ENCODE measurements at places on chromosomes 13 and 19.
A peak's percentile ranks its signal among the peaks of the same experiment; 100 is the strongest.

DNA sequence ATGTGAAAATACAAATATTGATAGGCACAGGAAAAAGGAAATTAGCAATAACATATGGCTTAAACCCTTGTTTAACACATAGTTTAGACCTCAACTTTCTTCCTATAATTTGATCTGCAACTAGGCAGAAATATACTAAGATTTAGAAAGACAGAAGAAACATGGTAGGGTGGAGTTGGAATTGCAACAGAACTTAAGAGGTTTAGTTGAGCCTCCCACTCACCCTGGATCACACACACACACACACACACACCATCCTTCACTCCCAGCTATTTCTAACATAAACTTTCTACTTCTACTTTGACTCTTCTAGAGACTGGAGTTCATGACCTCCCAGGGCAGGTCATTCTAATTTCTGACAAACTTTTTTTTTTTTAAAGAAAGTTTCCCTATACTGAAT is 47.4 kb downstream of the FLT3 start:
- no peaks in the 10 kb centered on the region for H3K36me3 ChIP-seq
- H3K4me1 ChIP-seq: no peaks in the 10 kb centered on the region
- H3K4me3 ChIP-seq: no peak overlapping the region
- no peak for DNase-seq
- H3K27ac ChIP-seq: no peak overlapping the region

DNA sequence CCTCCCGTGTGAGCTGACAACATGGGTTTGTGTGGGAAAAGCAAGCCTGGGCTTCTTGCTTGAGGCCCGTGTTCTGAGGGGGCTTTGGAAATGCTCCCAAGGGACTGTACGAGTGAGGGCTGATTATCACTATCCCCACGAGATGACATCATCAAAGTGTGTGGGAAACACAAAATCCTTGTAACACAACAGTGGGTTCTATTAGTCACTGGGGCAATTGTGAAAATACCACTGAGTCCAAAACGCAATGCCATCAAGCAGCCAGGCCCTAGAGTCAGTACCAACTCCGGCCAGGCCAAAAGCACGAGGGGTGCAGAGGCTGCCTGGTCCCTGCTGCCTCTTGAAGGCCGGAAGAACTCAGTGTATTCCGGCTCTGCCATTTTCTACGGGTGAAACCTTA is 29.6 kb downstream of the CAPS start:
- DNase-seq: no peak
- peaks cover 26% of the 10 kb centered on the region for H3K36me3 ChIP-seq
- peaks cover 65% of the 10 kb centered on the region for H3K4me1 ChIP-seq
- H3K27me3 ChIP-seq: no peaks in the 10 kb centered on the region

GRCh38 chr19:1672038-1672768 is 19.8 kb upstream of the TCF3 start:
- peaks cover 23% of the 10 kb centered on the region for H3K4me1 ChIP-seq
- H3K27ac ChIP-seq: no peak overlapping the region
- peak overlapping the region; percentile 21 for H3K4me3 ChIP-seq
- DNase-seq: no peak

DNA sequence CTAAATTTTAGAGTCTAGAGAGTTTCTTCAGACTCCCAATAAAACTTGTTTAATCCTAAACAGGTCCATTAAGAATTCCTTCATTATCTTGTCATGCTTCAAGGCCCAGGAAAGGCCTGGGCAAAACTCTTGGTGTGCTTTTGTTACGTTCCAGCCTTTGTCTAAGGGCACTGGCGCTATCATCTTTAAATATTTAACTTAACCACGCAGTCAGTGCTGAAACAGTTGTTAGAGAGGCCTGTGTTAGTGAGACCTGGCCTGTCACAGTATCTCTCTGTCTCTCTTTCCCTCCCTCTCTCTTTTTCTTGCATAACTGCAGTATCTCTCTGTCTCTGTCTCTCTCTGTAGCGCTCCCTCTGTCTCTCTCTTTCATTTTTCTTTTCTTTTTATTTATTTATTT is 8.2 kb upstream of the OR1M1 start:
- no peak overlapping the region for H3K4me3 ChIP-seq
- H3K27me3 ChIP-seq: peaks cover 17% of the 10 kb centered on the region

DNA sequence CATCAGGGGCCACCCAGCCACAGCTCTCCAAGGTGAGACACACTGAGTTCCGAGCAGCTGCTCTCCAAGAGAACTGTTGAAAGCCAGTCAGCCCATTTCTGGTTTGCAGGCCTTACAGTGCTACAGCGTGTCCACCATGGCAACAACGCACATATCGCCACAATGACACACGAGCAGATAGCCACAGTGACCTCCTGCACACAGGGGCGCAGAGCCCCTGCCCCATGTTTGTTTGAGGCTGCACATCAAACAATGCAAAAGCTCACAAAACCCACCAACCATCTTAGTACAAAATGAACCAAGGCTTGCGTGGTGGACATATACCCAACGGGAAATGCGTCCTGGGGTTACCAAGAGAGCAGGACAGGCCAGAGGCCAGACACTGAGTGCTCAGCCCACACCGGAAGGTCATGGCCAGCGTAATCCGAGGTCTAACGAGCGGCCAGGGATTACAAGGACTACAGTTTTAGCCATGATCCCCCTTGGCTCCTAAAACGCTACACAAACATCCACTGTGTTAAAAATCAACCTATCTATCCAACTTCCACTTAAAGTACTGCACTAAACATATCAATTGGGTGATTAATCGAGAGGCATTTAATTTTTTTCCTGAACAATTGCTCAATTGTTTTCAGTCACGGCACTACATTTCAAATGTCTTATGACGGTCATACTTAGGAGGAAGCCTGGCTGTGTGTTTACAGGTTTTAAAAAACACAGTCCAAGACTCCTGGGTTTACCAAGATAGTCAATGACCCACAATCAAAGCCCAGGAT is 56.0 kb downstream of the STK24 start:
- DNase-seq: no peak
- H3K36me3 ChIP-seq: peaks cover 3% of the 10 kb centered on the region
- H3K27ac ChIP-seq: peak overlapping the region; percentile 7
- H3K4me3 ChIP-seq: no peak overlapping the region
- peaks cover 84% of the 10 kb centered on the region for H3K4me1 ChIP-seq

- peak overlapping the region; percentile 66 for H3K27ac ChIP-seq
- no peak overlapping the region for H3K4me3 ChIP-seq
- H3K4me1 ChIP-seq: peaks cover 20% of the 10 kb centered on the region
Measured at GRCh38 chr19:40006273-40006691, 9.4 kb downstream of the ZNF546 start.

Measured in left ventricle myocardium inferior (tissue), 1 donor.